ENCODE measurements at places on chromosomes 5 and 9.
A peak's percentile ranks its signal among the peaks of the same experiment; 100 is the strongest.

GRCh38 chr9:75087289-75087823 is 599 bp downstream of the NMRK1 start:
- DNase-seq: no peak
- peaks cover 64% of the 10 kb centered on the region for H3K4me1 ChIP-seq
- H3K4me3 ChIP-seq: peak overlapping the region; percentile 90
- no peaks in the 10 kb centered on the region for H3K36me3 ChIP-seq
- peak overlapping the region; percentile 98 for H3K27ac ChIP-seq

GRCh38 chr5:79973511-79973910 is 17.6 kb downstream of the MTX3 start:
- H3K27ac ChIP-seq: no peak overlapping the region
- H3K4me3 ChIP-seq: no peak overlapping the region
- H3K36me3 ChIP-seq: no peaks in the 10 kb centered on the region
- no peak for DNase-seq
- no peaks in the 10 kb centered on the region for H3K4me1 ChIP-seq

DNA sequence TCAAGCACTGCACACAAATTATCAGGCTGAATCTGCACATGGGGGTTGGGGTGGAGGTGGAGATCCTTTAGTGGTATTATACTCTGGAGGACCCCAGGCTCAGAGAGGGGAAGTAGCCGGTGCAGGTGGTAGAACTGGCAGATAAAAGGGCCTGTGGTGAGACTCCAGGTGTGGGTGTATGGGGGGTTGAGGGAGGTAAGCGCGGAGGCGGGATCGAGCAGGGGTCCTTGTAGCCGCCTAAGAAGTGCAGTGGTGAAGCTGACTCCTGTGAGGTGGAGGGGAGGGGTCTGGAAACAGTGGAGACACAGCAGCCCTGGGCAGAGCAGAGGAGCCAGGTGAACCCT is 841 bp downstream of the ACSL6 start:
- no peak overlapping the region for H3K27ac ChIP-seq
- no peaks in the 10 kb centered on the region for H3K36me3 ChIP-seq
- peaks cover 15% of the 10 kb centered on the region for H3K4me1 ChIP-seq
- peak overlapping the region; percentile 47 for H3K4me3 ChIP-seq
- no peak for DNase-seq

GRCh38 chr5:172178301-172178987 is 9.6 kb downstream of the STK10 start:
- DNase-seq: no peak
- no peaks in the 10 kb centered on the region for H3K27me3 ChIP-seq
- peaks cover 14% of the 10 kb centered on the region for H3K4me1 ChIP-seq
- no peak overlapping the region for H3K4me3 ChIP-seq

DNA sequence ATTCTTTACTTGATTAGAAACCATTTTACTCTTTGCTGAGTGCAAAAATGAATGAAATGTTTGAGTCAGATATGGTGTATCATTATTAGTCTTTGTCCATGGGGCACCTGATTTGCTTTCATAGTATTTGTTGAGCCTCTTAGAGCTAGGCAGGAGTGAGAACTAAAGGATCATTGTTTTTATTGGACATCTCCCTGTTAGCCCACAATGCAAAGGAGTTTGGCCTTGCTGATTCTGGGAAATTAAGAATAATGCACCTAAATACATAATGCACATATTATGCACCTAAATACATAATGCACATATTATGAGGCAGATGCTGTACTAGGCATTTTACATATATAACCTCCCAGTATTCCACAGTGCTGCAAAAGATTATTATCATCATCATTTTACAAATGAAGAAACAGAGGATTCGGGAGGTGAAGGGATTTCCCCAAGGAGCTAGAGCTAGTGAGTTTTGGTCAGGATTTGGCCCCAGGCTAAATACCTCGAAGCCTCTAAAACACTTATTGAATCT is 113.0 kb upstream of the LIFR start:
- H3K36me3 ChIP-seq: no peaks in the 10 kb centered on the region
- H3K27me3 ChIP-seq: no peaks in the 10 kb centered on the region
- no peak overlapping the region for H3K27ac ChIP-seq

DNA sequence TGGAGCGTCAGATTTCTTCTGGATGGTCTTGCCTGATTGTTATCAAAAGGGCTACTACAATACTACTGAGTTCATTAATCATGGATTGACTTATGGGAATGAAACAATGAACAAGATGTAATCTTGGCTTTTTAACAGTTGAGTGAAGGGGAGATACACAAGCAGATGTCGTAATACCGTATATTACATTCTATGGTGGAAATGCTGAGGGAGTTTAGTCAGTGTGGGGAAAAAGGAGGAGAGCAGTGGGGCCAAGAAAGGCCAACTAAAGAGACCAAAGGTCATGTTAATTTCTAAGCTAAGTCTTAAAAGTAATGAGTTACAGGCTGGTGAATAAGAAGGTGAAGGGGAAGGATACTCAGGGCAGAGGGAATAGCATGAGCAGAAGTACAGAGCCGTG is 29.0 kb upstream of the PSAT1 start:
- no peak overlapping the region for H3K27ac ChIP-seq
- no peaks in the 10 kb centered on the region for H3K4me1 ChIP-seq
- no peaks in the 10 kb centered on the region for H3K27me3 ChIP-seq
- no peaks in the 10 kb centered on the region for H3K36me3 ChIP-seq
- H3K4me3 ChIP-seq: no peak overlapping the region

GRCh38 chr5:137649228-137649935 is 86.5 kb downstream of the KLHL3 start:
- H3K27me3 ChIP-seq: no peaks in the 10 kb centered on the region
- no peak for DNase-seq
- H3K27ac ChIP-seq: peak overlapping the region; percentile 45
- H3K4me3 ChIP-seq: no peak overlapping the region

DNA sequence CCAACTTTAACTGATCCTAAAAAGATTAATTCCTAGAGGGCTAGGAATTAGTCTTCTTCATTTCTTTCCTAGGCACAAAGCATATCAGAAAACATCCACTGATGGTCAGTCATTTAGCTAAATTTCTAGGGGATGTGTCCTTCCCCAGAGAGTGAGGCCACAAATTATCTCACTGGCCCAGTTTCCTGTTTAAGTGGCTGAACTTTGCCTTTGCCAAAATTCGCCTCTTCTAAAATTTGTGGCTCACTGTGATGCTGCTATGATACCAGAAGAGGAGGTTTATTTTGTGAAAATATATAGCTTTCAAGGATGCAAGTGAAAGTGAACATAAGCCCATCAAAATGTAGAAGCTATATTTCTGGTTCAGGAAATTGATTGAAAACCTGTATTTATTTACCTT is 98.1 kb upstream of the FER start:
- no peak for DNase-seq
- no peak overlapping the region for H3K27ac ChIP-seq
- H3K27me3 ChIP-seq: no peaks in the 10 kb centered on the region
- H3K36me3 ChIP-seq: no peaks in the 10 kb centered on the region
- H3K4me1 ChIP-seq: no peaks in the 10 kb centered on the region

DNA sequence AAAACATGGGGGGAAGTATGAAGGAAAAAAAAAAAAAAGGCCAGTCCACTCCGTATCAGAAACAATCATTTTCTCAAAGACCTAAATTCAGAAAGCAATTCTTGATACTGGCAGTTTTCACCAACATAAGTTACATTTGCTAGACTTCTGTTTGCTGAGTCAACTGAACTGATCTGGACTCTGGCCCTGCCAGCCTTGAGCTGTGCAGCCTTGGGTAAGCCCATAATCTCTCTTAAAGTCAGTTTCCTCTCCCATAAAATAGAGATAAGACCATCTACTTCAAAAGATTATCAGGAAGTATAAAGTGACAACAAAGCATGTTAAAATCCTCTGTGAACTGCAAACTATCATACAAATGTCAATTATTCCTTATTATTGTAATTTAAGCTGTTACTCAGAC is 106.8 kb downstream of the MAPKAP1 start:
- H3K4me1 ChIP-seq: peaks cover 5% of the 10 kb centered on the region
- H3K4me3 ChIP-seq: no peak overlapping the region
- DNase-seq: no peak
- H3K27ac ChIP-seq: no peak overlapping the region
- H3K27me3 ChIP-seq: no peaks in the 10 kb centered on the region
- no peaks in the 10 kb centered on the region for H3K36me3 ChIP-seq

- H3K27ac ChIP-seq: no peak overlapping the region
- no peaks in the 10 kb centered on the region for H3K27me3 ChIP-seq
- no peak for DNase-seq
- no peaks in the 10 kb centered on the region for H3K4me1 ChIP-seq
- no peak overlapping the region for H3K4me3 ChIP-seq
- no peaks in the 10 kb centered on the region for H3K36me3 ChIP-seq
Measured at GRCh38 chr9:83598487-83598886, 24.5 kb upstream of the IDNK start.

- H3K27me3 ChIP-seq: no peaks in the 10 kb centered on the region
- H3K27ac ChIP-seq: no peak overlapping the region
- H3K4me1 ChIP-seq: peaks cover 24% of the 10 kb centered on the region
- H3K36me3 ChIP-seq: no peaks in the 10 kb centered on the region
Measured at GRCh38 chr9:33331377-33331891, 41.1 kb downstream of the NFX1 start.

- H3K27me3 ChIP-seq: no peaks in the 10 kb centered on the region
- no peak overlapping the region for H3K27ac ChIP-seq
- H3K4me3 ChIP-seq: no peak overlapping the region
- no peak for DNase-seq
Measured at GRCh38 chr9:30015073-30015472, 2369.4 kb upstream of the ACO1 start.

GRCh38 chr9:109715344-109715743 is 64.7 kb upstream of the PALM2AKAP2 start:
- no peak overlapping the region for H3K27ac ChIP-seq
- no peaks in the 10 kb centered on the region for H3K4me1 ChIP-seq
- H3K27me3 ChIP-seq: no peaks in the 10 kb centered on the region
- H3K4me3 ChIP-seq: no peak overlapping the region
- no peaks in the 10 kb centered on the region for H3K36me3 ChIP-seq

Data from vagina (tissue), 2 donors.